ENCODE measurements at places on chromosomes 12 and 14. TPM values are rescaled to one million over a fixed set of nuclear protein-coding genes. Genes with fewer than 3 reads are reported as not detected.

LRR1 gene
- 36.0 TPM for total RNA-seq

SLC6A15 gene
- total RNA-seq, result not detected

LALBA gene
- total RNA-seq, result not detected

KMT2D gene
- 123 TPM for total RNA-seq

ETFBKMT gene
- total RNA-seq, result 0.29 TPM

GUCY2C gene
- total RNA-seq, result not detected

COX8C gene
- not detected for total RNA-seq

PDZRN4 gene
- total RNA-seq, result not detected

C14orf39 gene
- total RNA-seq, result not detected

TGFB3 gene
- 1.8 TPM for total RNA-seq

CORO1C gene
- 43.8 TPM for total RNA-seq

RAPGEF3 gene
- total RNA-seq, result 0.56 TPM

MYF6 gene
- total RNA-seq, result not detected

SOAT2 gene
- total RNA-seq, result not detected

KIF5A gene
- total RNA-seq, result 2.2 TPM

SRRM4 gene
- total RNA-seq, result not detected

CAPZA3 gene
- total RNA-seq, result not detected

ZNF385A gene
- total RNA-seq, result 0.66 TPM

LTB4R2 gene
- 15.1 TPM for total RNA-seq

TTC9 gene
- total RNA-seq, result 12.5 TPM

All from T-helper 1 cell treated with Interleukin-12 subunit alpha and Interleukin-12 subunit beta and Interleukin-4 antibody, amounts not matched to agents 30 ng/mL and 1 ng/mL, for 36 hours (primary cell).